GM20000 (cell line): ENCODE measurements at places on chromosomes 7 and 10.

- no peak for DNase-seq
Measured at GRCh38 chr7:51455948-51456347, 139.3 kb upstream of the COBL start.

GRCh38 chr7:90710466-90710850 is 114.3 kb downstream of the CDK14 start:
- DNase-seq, result no peak

DNA sequence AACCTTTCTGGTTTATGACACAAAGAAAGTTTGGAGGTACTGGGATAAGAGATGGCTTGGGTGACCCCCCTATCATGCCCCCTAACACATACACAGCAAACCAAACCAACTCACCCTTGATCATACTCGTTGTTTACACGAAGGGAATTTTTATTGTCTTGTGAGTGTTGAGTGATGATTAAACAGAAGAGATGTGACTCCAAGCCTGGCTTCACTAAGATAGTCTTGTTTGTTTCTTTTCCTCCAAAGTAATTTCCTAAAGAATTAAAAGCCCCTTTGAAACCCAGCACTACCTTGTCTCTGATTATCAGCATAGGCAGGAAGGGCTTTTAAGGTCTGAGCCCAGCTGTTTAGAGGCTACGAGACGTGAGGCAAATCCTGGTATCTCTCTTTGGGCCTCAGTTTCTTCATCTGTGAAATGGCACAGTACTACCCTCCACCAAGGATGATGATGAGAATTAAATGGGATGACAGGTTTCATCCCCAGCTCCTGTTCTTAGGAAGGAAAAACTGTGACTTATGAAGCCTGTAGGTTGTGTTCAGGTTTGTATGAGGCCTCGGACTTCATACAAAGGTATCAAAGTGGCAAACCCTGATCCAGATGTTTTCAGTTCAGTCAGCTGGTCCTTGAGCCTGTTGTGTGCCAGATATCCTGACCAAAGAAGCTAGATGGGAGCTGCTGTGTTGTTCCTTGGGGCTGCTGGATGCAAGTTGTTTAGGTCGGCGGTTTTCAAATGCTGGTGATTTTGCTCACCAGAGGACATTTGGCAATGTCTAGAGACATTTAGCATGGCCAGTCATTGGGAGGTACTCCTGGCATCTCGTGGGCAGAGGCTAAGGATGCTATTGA is 51.8 kb downstream of the TCF7L2 start:
- DNase-seq, result no peak

DNA sequence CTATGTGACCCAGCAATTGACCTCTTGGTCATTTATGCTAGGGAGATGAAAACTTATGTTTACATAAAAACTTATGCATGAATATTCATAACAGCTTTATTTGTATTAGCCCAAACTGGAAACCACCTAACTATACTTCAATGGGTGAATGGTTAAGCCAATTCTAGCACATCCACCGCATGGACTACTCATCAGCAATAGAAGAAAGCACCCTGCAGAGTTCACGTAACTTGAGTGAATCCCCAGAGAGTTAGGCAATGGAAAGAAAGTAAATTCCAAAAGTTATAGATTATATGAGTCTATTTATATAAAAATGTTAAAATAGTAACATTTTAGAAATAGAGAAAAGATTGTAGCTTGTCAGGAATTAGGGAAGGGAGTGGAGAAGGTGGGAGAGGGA is 60.2 kb upstream of the NRG3 start:
- DNase-seq, result no peak

- DNase-seq, result no peak
Measured at GRCh38 chr10:86817246-86817645, 60.8 kb downstream of the BMPR1A start.

GRCh38 chr7:154757756-154758155 is 245.2 kb downstream of the PAXIP1 start:
- no peak for DNase-seq

DNA sequence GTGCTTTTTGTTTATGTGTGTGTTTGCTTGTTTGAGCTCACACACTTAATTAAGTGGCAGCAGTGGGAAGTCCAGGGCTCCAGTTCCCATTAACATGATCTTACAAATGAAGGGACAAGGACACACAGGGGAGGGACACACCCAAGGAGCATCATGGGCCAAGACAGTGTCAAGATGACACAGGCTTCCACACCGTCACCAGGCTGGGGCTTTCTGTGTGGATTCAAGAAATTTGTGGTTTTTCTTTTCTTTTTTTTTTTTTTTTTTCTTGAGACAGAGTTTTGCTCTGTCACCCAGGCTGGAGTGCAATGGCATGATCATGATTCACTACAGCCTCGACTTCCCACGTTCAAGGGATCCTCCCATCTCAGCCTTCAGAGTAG is 173.6 kb downstream of the KIAA1217 start:
- peak; percentile 19 for DNase-seq

- no peak for DNase-seq
Measured at GRCh38 chr10:60525716-60526585, 136.3 kb upstream of the ANK3 start.

DNA sequence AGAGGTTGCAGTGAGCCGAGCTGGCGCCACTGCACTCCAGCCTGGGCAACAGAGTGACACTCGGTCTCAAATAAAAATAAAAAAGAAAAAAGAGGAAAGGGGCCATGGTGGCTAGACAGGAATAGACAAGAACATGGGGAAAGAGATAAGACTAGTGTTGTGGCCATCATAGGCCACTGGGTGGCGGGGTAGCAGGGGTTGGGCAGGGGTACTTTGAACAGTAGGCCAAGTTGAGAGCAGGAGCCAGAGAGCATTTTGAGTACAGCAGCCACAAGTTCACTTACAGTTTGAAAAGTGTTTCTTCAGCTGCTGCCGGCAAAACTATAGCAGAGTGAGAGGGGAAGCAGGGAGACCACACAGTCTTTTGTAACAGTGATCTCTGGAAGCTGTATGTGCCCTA is 656.0 kb downstream of the CNTNAP2 start:
- DNase-seq, result no peak

GRCh38 chr10:36725581-36726520 is 399.5 kb upstream of the ANKRD30A start:
- DNase-seq, result no peak

GRCh38 chr10:94062611-94063010 is 68.9 kb downstream of the PLCE1 start:
- no peak for DNase-seq

DNA sequence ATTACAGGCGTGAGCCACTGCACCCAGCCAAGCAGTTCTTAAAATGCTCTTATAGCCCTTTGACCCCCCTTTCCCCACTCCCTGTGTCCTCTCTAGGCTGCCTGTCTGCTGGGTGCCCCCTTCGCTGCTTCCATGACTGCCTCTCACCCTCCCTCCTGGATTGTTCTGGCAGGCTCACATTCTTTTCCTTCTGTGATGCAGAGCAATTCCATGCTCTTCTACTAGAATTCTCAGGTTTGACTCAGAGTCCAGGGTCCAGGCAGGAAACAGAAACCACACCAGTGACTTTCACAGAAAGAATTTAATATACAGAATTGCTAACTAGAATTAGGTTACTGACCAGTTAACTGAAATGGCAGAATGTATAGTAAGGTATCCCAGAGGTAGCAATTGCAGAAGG is 244.8 kb downstream of the BAMBI start:
- no peak for DNase-seq

- no peak for DNase-seq
Measured at GRCh38 chr10:43215758-43216455, 51.0 kb downstream of the RASGEF1A start.

- no peak for DNase-seq
Measured at GRCh38 chr7:136502162-136502561, 366.3 kb upstream of the CHRM2 start.

DNA sequence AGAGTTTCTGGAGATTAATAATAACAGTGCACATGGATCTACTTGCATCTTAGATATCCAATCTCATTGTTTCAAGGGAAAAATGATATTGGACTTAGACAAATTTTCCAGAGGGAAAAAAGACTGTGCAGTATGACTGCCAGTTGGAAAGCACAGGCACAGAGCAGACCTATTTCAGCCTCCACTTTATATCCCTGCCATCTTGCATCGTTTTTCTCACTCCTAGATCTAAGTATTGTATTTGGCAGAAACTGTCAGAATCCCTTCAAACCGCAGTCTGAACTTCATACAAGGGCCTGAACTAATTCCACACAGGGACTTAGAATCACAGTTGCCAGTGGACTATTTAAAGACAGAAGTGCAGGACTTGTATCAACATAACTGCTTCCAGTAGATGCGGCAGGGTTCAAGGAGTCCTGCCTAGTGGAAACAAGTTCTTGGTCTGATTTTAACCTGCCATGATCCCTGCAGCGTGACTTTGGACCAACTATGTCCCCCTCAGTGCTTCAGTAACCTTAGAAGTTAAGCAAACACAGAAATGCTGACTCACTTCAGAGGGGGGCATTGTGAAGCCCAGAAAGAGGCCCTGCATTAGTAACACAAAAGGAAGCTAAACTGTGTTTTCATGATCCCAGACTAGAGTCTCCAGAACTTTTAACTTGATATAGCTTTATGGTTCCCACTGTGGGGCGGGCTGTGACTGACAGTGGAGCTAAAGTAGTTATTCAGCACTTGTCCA is 95.7 kb upstream of the PALS2 start:
- DNase-seq, result no peak

GRCh38 chr7:107982042-107982840 is 20.7 kb downstream of the LAMB1 start:
- DNase-seq, result no peak

DNA sequence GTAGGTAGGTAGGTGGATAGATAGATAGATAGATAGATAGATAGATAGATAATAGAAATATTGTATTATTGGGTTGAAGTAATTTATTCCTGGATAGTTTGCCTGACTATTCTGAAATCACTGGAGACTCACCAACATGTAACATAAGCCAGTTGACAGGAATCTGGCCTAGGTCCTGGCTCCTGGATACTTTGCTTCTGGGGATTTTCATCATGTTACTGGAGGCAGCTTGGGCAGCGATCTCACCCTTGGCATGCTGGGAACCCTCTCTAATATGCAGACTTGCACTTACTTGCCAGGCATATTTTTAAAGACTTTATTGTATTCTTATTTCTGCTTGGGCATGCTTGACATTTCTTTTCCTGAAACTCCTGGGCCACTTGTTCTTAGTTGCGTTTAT is 709.1 kb upstream of the FZD8 start:
- no peak for DNase-seq

- DNase-seq, result no peak
Measured at GRCh38 chr10:12906051-12906541, 95.4 kb downstream of the CCDC3 start.

GRCh38 chr7:18153183-18153748 is 125.6 kb upstream of the PRPS1L1 start:
- DNase-seq, result no peak

- DNase-seq, result no peak
Measured at GRCh38 chr10:27253576-27253975, 13.0 kb upstream of the ACBD5 start.

- no peak for DNase-seq
Measured at GRCh38 chr7:31052841-31053601, 913 bp downstream of the ADCYAP1R1 start.

GRCh38 chr7:25624051-25624450 is 395.8 kb upstream of the NPVF start:
- no peak for DNase-seq

DNA sequence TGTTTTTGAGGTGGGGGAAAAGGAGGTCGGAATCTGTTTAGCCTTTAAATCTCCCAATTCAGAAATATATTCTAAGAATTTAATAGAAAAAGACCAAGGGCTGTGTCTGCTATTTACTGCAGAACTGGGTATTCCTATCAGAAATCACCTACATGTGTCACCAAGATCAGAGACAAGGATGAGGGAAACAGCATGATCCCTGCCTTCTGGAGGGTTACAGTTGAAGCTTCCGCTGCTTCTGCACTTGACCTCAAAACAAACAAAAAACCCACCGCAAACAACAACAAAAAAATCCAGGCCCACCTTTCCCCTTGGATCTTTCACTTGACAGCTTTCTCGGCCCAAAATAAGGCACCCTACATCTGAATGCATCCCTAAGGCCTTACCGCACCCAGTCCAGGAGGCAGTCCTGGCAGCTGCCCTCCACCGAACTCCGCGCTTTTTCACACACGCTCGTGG is 750 bp upstream of the CDK14 start:
- no peak for DNase-seq

DNA sequence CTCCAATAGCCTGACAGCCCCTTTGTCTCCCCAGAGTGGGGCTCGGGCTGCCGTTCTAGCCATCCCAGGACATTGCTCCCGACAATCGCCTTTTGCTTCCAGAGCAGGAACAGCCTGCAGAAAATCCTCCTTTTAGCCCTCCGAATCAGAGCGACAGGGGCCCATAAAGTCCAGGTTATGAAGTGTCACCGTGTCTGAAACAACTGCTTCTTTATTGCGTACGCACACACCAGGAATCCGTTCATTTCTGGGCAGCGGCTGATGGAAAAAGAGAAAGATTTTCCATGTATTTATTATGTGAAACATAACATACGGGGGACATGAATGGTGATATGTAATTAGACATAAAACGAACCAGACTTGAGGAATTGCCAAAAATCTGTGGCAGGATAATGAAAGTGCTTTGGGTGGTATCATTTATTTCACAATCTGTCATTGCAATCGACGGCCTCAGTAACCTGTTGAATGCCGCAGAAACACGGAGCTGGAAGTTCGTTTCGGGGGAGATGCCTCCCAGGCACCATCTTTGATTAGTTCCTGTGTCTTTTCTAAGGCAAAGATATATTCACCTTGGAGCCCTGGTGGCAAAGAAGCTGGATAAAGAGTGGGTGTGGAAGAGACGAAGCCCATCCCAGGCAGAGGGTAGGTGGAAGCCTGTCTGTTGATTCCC is 48.1 kb downstream of the FAM241B start:
- no peak for DNase-seq

DNA sequence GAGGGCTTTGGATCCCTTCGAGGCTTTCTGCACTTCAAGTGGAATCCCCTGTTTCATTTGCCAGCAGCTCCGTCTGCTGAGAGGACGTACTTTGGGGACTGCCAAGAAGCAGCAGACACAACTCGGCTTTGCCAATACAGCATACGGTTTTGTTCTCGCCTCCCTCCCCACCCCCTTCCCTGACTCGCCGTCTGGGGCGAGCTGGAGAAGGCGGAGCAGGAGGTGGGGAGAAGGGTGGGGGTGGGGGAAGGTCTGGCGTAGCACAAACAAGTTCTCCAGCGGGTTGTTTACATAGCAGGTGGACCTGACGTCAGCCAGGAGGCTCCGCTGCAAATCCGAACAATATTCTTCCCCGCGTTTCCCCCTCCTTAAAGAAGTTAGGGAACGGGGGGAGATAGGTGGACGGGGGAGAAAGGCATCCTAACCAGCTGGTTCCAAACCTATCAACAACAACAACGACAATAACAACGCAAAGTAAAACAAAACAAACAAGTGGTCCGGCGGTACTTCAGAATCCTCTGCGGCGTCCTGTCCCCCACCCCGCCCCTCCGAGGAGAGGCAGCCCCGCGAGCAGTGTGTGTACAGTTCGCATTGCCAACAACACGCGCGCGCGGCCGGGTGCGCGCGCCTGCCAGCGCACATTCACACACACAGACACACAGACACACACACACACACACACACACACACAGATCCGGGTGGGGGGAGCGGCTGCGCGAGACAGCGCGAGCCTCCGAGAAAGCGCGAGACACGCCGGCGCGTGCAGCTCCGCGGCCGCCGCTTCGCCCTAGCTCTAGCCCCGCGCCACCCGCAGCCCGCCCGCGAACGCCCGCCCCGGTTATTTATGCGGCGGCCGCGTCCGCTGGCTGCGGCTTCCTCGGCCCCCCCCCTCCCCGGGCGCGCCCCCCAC is 167.0 kb upstream of the PPP1R3A start:
- DNase-seq, result peak; percentile 66
